Umbilical cord (tissue), 2 donors: ENCODE measurements at places on chromosomes 2 and 18.

DNA sequence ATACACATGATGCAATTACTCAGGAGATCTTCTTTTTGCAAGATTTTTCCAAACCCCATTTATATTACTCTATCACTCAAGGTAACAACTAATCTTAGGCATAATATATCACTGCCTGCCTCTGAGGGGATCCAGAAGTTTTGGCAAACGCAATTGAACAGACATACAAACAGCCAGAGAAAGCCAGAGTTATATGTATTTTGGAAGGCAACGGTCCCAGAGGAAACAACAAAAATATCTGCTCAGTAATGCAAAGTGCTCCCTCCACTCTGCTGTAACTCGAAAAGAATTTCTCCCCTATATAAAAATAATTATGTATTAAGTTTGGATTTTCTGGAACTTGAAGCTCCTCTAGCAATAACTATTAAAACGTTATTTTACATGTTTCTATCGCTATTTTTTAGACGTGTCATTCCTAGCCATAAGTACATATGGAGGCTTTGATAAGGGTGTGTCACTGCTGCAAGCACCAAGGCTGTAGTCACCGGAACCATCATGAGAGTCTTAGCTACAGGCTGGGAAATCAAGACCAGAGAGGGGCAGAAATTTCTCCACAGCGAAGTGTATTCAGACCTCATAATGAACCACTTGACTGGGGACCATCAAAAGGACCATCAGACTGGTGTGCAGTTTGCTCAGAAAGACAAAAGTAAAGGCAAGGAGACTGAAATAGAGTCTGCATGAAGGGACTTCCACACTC lies 3.7 kb upstream of the GKN1 start:
- DNase-seq: peak; percentile 34

- DNase-seq: peak; percentile 61
These were observed 319.9 kb upstream of the ACVR2A start for GRCh38 chr2:147524912-147525311.

- no peak for DNase-seq
These were observed 36.0 kb downstream of the MRPL33 start for GRCh38 chr2:27807476-27807875.

GRCh38 chr2:95106081-95106480 lies 15.5 kb downstream of the MRPS5 start:
- DNase-seq: no peak

DNA sequence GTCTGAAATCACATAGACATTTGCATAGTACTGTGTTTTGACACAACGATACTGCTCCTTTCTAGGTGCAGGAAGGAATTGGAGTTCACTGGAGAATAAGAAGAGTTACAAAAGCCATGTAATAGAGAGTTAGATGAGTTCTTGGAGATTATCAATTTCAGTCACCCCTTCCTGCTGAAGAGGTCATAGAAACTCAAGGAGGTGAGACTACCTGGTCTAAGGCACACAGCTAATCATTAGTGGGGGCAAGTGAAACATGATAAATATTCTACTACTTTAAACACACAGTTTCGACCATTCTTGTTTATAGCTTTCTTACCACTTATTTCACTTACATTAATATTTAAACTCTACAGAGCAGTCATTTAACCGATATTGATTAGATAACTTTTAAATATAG lies 286.9 kb upstream of the NXPH2 start:
- DNase-seq: no peak

DNA sequence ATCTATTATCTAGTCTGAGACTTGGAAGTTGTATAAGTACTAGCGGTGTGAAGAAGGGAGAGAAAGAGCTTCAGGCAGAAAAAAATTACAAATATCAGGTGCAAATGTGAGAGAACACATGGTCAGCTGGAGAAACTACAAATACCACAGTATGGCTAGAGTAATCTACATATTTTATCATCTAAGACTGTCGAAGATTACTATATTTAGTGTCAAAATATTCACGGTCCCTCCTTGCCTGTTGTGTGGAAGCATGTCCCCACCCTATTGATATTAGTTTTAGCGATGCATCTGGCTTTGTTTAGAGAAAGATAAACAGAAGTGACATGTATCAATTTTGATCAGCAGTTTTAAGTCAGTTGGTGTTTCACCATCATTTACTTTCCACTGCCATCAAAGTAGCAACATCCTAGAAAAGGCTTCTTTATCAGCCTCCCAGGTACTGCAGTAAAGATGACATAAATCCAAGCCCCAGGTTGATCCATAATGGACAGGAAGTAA lies 90.5 kb upstream of the ITGA4 start:
- DNase-seq: no peak

GRCh38 chr2:190318931-190319554 lies 583 bp downstream of the HIBCH start:
- DNase-seq: no peak

DNA sequence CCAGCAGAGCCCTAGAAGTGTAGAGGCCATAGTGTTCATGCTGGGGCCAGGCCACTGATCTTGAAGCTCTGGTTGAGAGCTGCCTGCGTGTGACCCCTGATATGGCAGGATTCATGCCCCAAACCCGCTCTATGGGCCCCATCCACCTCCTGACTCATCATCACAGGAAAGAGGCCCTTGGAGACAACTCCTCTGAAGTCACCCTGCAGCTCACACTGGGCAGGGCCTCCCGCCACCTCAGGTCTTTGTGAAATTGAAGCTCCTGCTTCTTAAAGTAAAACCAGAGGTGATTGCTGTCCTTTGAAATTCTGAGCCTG lies 12.0 kb upstream of the TUBB6 start:
- no peak for DNase-seq

DNA sequence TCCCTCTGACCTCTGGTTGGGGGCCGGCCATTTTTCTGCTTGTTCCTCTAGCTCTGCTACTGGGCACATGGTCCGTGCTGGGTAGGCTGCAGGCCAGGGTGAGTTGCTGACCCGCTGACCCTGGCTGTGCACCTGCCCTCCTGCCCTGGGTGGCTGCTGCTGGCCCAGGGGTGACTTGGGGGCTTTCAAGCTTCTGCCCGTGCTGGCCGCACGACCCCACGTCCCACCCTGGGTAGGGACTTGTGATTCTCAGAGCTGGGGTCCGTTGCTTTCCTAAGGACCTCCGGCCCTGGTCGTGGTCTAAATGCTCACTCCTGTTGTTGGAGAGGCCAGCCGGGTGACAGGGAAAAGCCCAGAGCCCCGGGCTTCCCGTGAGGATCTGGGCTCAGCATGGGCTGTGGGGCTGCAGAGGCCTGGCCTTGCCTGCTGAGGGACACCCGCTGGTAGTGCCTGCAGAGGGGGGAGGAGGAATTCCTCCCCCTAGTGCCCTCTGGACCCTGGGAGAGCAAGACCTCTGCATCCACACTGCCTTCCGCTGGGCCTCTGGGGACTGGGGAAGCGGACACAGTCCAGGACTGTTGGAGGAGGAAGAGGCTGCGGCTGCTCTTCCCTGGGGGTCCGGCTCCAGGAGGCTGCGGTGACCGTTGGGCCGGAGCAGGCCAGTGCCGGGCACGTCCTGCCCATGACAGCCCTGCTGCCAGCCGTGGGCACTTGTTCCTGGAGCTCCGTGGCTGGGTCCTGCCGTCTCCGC lies 6.3 kb upstream of the GAL3ST2 start:
- no peak for DNase-seq

GRCh38 chr2:3316456-3317276 lies 61.0 kb downstream of the EIPR1 start:
- DNase-seq: no peak

GRCh38 chr2:42547014-42547413 lies 21.4 kb upstream of the MTA3 start:
- no peak for DNase-seq

- no peak for DNase-seq
These were observed 56.1 kb upstream of the TANK start for GRCh38 chr2:161104054-161104553.

DNA sequence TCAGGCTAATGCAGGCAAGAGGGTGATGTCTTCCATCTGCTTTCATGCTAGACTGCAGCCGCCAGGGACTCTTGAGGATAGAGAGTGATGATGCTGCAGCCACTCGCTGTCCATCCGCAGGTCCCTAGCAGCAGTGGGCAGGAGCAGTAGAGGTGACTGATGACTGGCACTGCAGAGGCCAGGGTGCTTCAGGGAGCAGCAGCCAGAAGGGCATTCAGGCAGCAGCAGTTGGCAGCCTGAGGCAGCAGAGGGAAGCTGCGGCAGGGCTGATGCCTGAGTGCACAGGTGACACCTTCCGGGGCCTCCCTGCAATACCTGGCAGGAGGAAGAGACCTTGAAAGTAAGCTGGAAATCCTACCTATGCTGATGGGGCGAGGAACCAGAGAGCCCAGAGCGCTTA lies 214.2 kb downstream of the ICOS start:
- DNase-seq: no peak

DNA sequence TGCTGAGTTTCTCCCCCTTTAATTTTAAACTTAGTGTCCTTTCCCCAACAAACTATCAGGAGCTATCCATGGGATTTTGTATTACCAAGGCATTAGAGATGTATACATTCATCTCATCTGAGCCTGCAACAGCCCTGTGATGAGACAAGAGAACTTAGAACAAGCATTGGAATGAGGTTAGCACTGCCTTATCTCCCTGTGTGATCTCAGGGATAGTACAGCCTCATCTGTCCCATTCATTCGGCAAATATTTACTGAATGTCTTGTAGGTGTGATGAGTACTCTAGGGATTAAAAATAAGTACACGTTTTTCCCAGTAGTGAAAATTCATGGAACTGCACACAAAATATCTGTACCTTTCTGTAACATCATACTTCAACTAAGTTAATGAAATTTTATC lies 45.6 kb downstream of the PAIP2B start:
- DNase-seq: no peak

- DNase-seq: no peak
These were observed 9.1 kb downstream of the EPAS1 start for GRCh38 chr2:46306330-46306751.

- no peak for DNase-seq
These were observed 5.2 kb upstream of the SPRED2 start for GRCh38 chr2:65437392-65438135.

GRCh38 chr18:61973273-61974115 lies 80.7 kb upstream of the RNF152 start:
- DNase-seq: no peak

GRCh38 chr2:152648336-152648735 lies 68.9 kb downstream of the PRPF40A start:
- no peak for DNase-seq

DNA sequence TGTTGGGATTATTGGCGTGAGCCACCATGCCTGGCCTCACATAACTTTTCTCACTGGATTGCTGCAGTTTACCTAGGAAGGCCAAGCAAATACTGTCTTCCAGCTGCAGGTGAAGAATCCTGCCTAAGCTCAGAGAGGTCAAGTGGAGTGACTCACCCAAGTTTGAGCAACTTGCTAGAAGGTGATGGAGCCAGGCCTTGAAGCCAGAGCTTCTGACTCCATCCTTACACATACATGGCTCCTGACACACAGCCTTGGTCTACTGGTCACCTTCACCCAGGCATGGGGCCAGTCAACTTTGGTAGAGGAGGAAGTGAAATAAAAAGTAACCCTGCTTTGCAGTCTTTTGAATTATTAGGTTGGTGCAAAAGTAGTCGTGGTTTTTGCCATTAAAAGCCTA lies 93.5 kb downstream of the VWA3B start:
- no peak for DNase-seq

GRCh38 chr2:63663013-63663864 lies 74.5 kb downstream of the MDH1 start:
- peak; percentile 51 for DNase-seq

DNA sequence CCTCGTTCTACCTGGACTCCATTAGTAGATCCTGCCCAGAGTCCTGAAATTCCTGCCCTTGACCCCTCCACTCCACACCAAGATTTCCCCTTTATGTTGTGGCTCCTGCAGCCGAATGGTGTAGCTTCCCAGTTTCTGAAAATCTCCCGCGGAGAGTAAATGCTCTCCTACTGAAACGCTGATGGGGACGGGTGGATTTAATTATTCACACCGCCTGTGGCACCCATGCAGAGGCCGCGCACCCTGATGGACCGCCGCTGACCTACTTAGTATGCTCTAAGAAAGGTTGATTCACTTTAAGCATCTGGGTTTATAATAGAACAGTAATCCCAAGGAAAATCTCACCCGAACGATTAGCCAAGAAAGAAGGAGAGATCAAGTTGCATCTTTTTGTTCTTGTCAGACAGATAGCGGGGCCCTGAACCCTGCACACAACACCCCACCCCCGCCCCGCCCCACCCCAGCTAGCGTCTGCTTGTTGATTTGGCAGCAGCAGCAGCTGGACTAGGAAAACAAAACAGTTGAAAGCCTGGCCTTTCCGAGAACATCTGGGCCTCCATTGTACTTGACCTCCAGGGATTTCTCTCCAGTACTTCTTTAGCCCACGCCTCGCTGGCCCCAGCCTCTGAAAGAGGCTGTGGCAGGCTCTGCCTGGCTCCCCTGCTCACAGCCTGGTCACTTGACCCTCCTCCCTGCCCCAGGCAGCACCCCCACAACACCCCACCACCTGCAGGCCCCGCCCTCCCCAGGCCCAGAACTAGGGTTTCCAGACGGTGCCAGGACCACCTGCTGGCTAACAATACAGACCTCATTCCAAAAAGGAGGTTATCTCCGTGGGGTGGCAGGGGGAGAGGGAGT lies 53.6 kb downstream of the DPYSL5 start:
- peak; percentile 22 for DNase-seq

GRCh38 chr2:169693360-169693759 lies 845 bp downstream of the CFAP210 start:
- no peak for DNase-seq

DNA sequence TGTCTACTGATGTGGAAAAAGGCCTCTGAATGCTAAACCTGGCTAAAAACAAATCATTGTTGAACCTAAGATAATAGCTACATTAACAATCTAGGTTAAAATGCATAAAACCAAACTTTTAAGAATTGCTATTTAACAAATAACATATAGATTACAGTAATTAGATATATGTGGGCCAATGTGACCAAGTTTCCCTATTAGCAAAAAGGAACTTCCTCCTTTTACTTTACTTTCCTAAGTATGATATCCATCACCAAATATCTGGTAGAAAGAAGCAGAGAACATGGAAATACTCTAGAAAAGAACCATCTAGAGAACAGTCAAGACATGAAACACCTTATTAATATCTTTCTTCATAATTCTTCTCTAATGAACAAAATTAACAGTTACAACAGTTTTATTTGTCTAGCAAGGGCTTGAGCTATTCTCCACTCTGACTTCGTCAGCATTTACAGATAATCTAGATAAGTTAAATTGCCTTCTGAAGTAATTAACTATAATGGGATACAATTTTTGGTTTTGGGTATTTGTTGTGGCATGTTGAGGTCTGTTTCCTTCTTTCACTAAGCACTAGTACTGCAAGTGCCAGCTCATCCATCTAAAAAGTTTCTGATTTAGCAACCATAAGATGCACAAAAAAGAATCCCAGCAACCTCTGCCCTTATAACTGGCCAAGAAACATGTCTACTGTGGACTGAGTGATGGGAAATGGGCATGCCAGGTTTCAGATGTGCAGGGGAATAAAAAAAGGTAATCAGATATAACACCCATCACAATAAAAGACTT lies 53.3 kb downstream of the MEMO1 start:
- DNase-seq: no peak

- no peak for DNase-seq
These were observed 360.8 kb downstream of the GRB14 start for GRCh38 chr2:164260506-164260905.
